ENCODE measurements at places on chromosomes 2 and 18.

GRCh38 chr2:185318271-185318724, 420.3 kb upstream of the FSIP2 start:
- no peak for DNase-seq

DNA sequence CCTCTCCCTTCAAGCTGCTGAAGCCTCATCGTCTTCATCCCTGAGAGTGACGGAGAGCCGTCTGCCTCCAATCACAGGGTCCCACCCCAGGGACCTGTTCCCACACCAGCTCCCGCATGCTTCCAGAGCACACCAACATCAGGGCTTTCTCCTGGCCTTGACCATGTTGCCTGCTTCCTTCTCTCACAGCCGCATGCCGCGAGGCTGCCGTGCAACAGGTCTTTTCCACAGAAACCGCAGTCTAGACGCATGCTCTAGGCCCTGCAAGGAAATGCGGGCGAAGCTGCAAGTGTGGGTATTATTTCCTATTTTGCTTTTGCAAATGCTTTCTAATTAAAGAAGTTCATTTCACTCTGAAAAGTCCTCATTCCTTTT, 277.8 kb downstream of the EIPR1 start:
- DNase-seq, result no peak

- DNase-seq, result no peak
Measured at GRCh38 chr2:33011373-33011772, 64.6 kb downstream of the LTBP1 start.

- no peak for DNase-seq
Measured at GRCh38 chr2:23220513-23221094, 164.4 kb upstream of the KLHL29 start.

GRCh38 chr2:234533626-234534025, 36.7 kb upstream of the ARL4C start:
- DNase-seq, result no peak

DNA sequence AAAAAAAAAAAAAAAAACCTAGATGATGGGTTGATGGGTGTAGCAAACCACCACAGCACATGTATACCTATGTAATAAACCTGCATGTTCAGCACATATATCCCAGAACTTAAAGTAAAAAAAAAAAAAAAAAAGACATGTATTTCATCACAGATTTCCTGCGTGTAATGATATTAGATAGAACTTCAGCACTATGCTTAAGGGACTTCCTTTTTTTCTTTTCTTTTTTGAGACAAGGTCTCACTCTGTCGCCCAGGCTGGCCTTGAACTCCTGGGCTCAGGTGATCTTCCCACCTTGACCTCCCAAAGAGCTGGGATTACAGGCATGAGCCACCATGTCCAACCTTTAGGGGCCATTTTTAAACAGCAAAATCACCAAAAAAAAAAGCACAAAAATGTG, 42.0 kb downstream of the NEURL3 start:
- no peak for DNase-seq

GRCh38 chr2:18380321-18380720, 180.1 kb downstream of the RDH14 start:
- DNase-seq, result no peak

DNA sequence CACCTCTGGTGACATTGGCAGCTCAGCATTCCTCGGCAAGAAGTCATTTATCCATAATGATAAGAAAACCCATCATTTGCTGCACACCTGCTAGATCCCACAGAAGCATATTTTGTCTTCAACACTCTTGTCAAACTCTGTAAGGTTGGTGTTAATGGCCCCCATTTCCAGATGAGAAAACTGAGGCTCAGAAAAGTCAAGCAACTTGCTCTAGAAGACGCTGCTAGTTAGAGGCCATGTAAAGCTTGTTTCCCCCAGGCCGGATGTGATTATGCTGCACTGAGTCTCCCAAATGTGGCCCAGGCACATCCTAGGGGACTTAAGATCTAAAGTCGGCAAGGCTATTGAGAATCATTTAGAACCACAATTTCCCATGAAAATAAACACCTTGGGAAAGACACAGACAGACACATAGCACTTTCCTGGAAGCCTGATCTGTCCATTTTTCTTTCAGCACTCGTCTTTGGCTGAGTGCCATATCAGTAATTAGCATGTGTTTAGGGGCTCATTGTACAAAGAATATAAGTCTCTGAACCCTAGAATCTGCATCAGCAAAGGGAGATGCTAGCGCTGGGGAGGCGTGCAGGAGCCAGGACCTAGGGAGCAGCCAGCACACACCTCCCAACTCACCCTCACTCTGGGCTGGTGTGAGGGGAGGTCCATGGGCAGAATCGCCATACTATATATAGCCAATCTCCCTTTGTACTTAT, 39.3 kb downstream of the C1QL2 start:
- no peak for DNase-seq

GRCh38 chr18:57961411-57961810, 82.6 kb upstream of the NEDD4L start:
- DNase-seq, result no peak

- DNase-seq, result peak; percentile 37
Measured at GRCh38 chr2:156430980-156431358, 5.2 kb upstream of the GPD2 start.

DNA sequence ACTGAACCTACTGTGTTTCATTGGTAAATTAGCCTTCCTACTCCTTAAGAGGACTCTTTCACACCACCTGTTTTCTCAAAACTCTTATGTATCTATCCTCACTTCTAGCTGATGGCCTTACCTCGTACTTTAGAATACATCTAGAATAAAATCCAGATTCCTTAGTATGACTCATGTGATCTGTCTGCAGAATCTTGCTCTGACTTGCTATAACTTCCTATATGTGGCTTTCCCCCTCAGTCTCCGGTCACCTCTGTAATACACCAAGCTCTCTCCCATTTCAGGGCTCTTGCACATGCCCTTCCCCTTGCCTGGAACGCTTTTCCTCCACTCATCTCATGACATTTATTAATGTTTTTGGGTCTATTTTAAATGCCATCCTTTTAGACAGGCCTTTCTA, 95.6 kb upstream of the LHCGR start:
- DNase-seq, result no peak

All from GM18507 (cell line).